ENCODE measurements at places on chromosomes 11 and 22.

DNA sequence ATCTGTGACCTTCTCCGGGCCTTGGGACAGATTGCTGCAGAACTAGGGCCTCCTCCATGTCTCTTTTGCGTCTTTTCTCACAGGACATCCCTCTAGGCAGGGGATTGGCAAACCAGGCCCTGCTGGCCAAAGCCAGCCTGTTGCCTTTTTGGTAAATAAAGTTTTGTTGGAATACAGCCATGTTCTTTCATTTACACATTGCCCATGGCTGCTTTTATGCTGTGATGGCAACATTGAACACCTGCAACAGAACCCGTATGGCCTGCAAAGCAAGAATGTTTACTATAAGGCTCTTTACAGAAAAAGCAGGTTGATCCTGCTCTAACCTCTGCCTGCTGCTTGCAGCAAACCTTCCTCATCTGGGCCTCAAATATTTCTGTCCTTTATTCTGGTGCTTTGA, 56.8 kb upstream of the B3GAT1 start:
- no peak for DNase-seq

DNA sequence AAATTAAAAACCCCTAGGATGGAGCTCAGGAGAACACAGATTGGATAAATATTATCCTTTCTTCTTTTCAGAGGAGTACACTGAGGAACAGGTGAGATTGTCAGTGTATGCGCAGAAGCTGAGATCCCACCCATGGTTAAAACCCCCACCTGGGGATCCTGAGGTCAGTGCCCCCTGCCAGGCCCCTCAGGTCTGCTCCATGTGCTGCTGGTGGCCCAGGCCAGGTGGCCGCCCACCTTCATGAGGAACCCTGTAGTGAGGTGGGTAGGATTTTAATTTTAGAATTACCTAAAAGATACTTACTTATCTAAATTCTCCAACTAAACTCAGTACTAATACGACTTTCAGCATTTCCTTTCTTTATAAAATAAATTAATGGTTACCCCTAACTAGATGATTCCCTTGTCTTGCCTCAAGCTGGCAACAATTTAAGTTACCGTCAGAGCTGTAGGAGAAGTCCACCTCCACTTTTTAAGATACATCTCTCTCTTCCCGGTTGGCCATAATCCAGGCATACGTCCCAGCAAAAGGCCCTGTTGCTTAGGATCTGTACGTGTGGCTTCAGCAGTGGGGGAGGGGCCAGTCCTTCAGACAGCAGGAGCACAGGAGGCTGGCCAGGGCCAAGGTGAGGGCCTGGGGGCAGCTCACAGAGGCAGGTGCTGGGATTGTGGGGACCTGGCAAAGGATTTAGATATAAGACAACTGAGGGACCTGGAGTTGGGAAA, 61.5 kb upstream of the PITPNB start:
- no peak for DNase-seq

DNA sequence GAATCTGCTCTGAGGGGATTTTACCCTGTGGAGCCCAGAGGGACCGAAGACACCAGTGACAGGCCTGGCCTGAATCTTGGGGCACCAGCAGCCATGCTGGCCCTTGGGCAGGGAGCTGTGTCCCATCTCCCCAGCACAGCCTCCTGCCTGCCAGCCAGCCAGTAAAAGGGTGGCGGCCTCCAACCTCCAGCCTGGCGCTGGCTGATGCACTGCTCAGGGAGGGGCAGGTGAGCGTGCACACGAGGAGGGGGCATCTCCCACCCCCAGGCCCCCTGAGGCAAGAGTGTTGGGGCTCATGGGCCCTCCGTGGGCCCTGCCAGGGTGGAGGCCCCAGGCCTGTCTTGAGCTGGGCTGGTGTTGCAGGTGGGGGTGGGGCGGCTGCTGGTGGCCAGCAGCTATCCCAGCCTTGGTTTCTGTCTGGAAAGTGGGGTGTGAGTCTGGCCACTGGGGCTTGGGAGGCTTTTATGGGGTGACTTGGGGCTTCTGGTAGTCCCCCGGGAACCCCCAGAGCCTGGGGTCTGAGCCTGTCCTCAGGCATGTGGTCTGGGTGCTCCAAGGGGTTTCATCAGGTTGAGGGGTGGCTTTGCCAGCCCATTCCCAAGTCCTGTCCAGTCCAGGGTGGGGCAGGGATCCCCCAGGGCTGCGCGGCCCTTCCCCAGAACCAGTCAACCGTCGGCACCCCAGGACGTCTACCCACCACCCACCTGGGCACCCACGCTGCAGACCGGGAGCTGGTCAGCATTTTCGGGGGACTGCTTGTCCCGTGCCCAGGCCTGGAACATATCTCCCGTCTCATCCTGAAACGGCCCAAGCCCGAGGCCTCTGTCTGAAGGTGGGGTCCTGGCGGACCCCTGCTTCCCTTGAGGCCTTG, 17.8 kb downstream of the TSPAN4 start:
- no peak for DNase-seq

- no peak for DNase-seq
Observed at GRCh38 chr11:35433588-35433987, 14.2 kb upstream of the SLC1A2 start.

DNA sequence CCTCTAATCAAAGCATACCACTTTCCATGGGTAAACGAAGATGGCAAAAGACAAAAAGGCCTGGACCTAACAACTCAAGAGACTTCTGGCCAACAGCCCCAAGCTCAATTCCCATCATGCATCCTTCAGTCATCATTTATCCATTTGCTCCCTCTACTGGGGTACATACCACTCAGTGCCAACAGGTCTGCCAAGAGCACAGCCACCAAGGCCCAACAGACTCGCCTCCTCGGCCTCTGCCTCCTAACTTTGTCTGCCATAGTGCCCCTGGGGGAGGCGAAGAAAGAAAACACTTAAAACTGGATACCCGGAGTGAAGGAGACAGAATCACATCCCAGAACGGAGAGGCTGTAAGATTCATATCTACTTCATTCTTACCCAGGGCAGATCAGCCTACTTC, 1.1 kb downstream of the HYOU1 start:
- no peak for DNase-seq

DNA sequence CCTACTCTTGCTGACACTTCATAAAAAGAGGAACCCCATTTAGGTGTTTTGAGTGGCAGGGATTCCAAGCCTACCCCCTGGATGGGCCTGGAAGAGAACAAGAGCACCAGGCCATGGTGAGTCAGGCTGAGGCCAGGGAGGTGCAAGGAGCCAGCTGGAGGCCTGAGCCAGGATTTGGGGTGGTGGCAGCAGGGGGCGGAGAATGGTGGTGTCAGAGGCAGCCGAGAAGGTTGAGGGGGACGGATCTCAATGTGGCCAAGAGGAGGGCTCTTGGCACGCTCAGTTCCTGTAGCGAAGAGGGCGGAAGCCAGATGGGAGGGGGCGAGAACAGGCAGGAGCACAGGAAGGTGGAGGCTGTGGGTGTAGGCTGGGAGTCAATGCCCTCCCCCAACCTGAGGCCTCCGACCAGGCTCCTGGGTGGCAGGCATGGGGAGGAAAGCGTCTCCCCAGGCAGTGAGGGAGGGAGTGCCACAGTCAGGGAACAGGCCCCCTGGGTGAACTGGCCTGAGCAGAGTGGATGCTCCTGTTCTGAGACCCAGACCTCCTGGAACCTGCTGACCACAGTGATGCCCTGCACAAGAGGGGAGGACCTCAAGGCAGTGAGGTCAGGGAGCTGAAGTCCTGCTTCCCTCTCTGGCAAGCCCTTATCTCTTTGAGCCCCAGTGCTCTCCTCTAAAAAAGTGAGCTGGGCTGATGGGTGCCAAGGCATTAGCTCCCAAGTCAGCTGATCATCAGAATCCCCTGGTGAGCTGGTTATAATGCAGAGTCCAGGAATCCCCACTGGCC, 13.9 kb downstream of the RTN4RL2 start:
- peak; percentile 39 for DNase-seq

Data from stimulated activated CD4-positive, alpha-beta T cell treated with anti-CD3 and anti-CD28 coated beads, Interleukin-1b, Interleukin-23, amount 100 ng/mL, for 48 hours (primary cell).